Stimulated activated CD8-positive, alpha-beta memory T cell treated with anti-CD3 and anti-CD28 coated beads, Interleukin-4, amount 100 ng/mL, for 1 hour (primary cell): ENCODE measurements at places on chromosomes 2 and 18.

GRCh38 chr18:51621113-51621863 is 423.8 kb upstream of the MEX3C start:
- no peak for DNase-seq

DNA sequence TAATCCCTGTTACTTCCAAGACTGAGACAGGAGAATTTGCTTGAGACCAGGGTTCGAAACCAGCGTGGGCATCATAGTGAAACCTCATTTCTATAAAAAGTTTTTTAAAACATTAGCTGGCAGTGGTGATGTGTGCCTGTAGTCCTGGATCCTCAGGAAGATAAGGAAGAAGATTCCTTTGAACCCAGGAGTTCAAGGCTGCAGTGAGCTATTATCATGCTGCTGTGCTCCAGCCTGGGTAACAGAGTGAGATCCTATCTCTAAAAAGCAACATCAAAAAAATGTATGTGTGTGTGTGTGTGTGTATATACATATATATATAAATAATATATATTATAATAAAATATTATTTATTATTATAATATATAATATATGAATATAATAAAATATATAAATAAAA is 1417.6 kb upstream of the CDH2 start:
- no peak for DNase-seq

- DNase-seq = no peak
Measured at GRCh38 chr2:178344121-178344520, 106.9 kb downstream of the PRKRA start.

GRCh38 chr2:241738040-241738686 is 3.7 kb downstream of the D2HGDH start:
- DNase-seq = no peak

- DNase-seq = no peak
Measured at GRCh38 chr2:105176429-105176828, 65.1 kb upstream of the GPR45 start.

- no peak for DNase-seq
Measured at GRCh38 chr2:240472078-240472790, 36.8 kb downstream of the GPC1 start.

GRCh38 chr2:103288696-103289095 is 526.9 kb downstream of the TMEM182 start:
- no peak for DNase-seq

DNA sequence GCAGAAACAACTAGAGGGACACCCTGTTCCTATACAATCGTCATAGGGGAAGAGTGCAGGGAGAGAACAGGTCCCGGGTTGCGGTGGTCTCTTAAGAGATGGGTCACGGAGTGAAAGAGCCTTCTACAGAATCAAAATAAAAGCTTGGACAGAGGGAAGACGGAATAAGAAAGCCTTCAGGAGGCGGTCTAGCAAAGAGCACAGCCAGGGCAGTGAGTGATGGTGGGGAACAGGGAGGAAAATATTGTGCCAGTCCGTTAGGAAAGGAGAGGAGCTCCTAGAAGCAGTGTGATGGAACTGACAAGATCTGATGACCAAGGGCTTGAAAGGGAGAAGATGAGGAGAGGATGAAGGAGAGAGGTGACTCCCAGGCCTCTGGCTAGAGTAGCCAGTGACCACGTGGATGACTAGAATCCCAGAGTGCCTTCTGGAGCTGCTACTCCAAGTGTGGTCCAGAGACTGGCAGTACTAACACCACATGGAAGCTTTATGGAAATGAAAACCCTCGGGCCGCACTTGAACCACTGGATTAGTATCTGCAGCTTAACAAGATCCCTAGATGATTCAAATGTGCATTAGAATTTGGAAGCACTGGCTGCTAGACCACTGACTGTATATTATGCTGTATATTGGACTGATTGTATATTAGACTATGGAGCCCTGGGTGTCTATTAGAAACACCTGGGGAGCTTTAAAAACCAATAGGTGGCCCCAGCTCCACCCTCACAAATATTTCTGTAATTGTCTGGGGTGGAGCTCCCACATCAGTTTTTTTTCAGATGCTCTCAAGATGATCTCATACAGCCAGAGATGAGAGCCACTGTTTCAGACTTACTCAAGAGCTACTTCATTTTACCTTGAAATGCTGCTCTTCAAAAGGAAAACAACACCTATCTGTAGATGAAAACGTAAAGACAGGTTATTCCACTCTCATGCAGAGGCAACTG is 1.1 kb upstream of the EVA1A start:
- no peak for DNase-seq

- DNase-seq = no peak
Measured at GRCh38 chr2:173400760-173401159, 46.1 kb downstream of the CDCA7 start.

- DNase-seq = no peak
Measured at GRCh38 chr18:73199151-73199550, 331.4 kb upstream of the NETO1 start.

DNA sequence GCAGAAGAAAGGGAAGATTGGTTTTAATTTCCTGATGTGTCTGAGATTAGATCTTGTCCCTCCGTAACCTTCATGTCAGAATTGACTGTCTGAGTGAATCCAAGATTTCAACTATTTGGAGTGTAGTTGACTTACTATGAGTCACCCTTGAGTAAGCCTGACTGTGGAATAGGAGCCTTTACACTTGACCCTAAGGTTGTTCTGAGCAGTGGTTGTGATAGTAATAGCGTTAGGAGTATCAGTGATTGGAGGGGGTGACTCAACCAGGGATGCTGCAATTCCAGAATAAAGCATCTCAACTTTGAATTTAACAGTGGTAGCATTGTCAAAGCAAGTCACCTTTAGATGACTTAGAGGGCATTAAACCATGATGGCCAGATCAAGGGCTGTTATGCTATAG is 979.5 kb upstream of the FAM98A start:
- DNase-seq = no peak

- no peak for DNase-seq
Measured at GRCh38 chr2:234753701-234754100, 198.1 kb upstream of the SH3BP4 start.

DNA sequence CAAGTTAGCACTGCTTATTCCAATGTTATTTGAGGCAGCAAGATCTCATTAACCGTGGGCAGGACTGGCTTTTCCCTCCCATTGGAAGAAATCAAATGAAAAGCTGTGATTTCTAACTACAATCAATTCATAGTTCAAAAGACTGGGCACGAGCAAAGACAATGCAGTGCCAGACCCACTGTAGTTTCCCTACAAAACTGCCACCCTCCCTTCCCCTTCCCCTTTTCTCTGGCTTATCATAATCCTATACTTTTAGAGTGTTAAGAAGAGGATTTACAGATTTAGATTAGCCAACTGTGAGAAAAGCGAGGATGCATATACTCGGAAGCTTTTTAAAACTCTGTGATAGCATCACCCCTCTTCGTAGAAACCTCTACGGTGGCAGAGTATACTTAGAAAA is 260.4 kb downstream of the STK39 start:
- no peak for DNase-seq

DNA sequence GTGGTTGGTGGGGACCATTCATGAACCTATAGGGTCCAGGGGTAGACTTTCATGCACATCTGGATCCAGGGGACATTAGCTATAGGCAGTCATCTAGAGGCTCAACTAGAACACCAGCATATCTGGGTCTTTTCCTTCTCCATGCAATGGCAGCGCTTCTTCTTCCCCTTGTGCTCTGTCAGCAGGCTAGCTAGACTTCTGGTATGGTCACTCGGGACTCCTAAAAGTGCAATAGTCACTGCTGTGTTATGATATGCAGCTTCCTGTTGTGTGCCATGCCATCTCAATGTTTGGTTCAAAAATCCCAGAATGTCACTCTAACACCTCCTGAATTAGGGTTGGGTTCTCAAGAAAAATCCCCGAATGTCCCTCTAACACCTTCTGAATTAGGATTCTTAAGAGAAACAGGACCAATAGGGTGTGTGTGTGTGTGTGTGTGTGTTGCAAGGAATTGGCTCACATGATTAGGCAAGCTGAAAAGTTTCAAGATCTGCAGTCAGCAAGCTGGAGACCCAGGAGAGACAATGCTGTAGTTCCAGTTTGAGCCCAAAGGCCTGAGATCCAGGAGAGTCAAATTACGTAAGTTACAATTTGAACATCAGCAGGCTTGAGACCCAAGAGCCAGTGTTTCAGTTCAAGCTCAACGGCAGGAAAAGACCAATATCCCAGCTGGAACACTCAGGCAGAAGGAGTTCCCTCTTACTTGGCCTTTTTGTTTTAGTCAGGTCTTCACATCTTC is 97.1 kb upstream of the LTBP1 start:
- DNase-seq = no peak
